Germinal center (tissue), 1 donor: ENCODE measurements at places on chromosomes 12 and 14.

DNA sequence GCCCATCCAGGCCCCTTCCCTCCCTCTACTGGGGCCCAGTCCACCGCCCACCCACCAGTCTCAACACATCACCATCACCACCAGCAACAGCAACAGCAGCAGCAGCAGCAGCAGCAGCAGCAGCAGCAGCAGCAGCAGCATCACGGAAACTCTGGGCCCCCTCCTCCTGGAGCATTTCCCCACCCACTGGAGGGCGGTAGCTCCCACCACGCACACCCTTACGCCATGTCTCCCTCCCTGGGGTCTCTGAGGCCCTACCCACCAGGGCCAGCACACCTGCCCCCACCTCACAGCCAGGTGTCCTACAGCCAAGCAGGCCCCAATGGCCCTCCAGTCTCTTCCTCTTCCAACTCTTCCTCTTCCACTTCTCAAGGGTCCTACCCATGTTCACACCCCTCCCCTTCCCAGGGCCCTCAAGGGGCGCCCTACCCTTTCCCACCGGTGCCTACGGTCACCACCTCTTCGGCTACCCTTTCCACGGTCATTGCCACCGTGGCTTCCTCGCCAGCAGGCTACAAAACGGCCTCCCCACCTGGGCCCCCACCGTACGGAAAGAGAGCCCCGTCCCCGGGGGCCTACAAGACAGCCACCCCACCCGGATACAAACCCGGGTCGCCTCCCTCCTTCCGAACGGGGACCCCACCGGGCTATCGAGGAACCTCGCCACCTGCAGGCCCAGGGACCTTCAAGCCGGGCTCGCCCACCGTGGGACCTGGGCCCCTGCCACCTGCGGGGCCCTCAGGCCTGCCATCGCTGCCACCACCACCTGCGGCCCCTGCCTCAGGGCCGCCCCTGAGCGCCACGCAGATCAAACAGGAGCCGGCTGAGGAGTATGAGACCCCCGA is 6.8 kb upstream of the RNU7-1 start:
- peak; percentile 58 for DNase-seq

- DNase-seq = peak; percentile 97
Observed at GRCh38 chr12:109154451-109155438, 38.4 kb downstream of the ACACB start.

GRCh38 chr12:114747012-114747858 is 63.3 kb upstream of the TBX3 start:
- no peak for DNase-seq

GRCh38 chr12:59404109-59404650 is 191.6 kb upstream of the SLC16A7 start:
- DNase-seq = no peak

GRCh38 chr14:90405101-90405500 is 8.3 kb downstream of the CALM1 start:
- no peak for DNase-seq

GRCh38 chr14:101673873-101674272 is 87.6 kb upstream of the PPP2R5C start:
- no peak for DNase-seq

DNA sequence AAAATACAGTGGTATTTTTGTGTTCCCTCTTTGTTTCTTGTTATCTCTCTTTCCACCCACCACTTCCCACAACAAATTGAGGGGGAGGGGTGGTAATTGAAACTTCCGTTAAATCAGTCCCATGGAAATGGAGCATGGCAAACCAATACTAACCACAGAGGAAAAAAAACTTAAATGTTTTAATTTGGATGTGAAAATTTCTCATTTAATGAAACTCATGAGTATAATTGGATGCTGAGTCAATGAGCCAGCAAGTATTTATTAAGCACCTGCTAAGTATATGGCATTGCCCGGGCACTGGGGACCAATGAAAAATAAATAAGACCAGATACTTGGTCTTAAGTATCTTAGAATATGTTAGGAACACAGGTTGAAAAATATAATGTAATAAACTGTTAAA is 147.5 kb downstream of the KCNH5 start:
- no peak for DNase-seq

GRCh38 chr12:48996794-48997718 is 2.1 kb downstream of the DDN start:
- peak; percentile 77 for DNase-seq

GRCh38 chr12:42612231-42612613 is 22.7 kb upstream of the PRICKLE1 start:
- DNase-seq = no peak

- DNase-seq = no peak
Observed at GRCh38 chr12:71242511-71242910, 84.7 kb upstream of the TSPAN8 start.

DNA sequence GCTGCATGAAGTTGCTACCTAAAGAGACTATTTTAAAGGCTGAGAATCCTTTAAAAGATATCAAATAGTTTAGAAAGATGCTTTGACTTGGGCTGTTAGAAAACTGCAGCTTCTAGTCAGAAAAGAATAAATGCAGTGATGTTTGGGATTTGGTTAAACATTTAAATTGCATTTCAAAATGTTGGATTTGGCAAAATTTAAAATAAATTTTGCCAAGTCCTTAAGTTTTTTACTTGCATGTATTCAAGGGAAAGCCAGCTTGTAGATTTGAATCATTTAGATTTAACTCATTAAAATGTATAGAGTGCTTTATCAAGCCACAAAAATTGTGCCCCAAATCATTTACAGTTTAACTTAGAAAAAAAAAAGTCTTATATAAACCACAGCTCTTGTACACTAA is 109.7 kb downstream of the ANKS1B start:
- no peak for DNase-seq

GRCh38 chr12:48050174-48050573 is 45.9 kb upstream of the COL2A1 start:
- DNase-seq = no peak

DNA sequence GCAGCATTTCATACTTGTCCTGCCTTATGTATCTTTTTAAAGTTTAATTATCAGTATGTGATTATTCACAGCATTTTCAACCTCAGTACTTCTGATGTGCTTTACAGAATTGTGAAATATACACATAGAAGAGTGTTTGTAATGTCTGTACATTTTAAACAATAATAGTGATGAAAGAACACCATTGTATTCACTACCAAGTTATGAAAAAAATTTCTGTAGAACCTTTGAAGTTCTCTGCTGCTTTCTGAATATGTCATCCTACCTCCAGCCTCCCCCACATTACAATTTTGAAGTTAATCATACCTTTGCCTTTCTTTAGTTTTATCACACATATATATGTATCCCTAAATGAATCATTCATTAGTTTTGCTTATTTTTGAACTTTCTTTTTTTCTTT is 24.8 kb downstream of the FRMD6 start:
- DNase-seq = no peak

GRCh38 chr14:73740618-73741326 is 26.6 kb upstream of the PNMA1 start:
- no peak for DNase-seq

DNA sequence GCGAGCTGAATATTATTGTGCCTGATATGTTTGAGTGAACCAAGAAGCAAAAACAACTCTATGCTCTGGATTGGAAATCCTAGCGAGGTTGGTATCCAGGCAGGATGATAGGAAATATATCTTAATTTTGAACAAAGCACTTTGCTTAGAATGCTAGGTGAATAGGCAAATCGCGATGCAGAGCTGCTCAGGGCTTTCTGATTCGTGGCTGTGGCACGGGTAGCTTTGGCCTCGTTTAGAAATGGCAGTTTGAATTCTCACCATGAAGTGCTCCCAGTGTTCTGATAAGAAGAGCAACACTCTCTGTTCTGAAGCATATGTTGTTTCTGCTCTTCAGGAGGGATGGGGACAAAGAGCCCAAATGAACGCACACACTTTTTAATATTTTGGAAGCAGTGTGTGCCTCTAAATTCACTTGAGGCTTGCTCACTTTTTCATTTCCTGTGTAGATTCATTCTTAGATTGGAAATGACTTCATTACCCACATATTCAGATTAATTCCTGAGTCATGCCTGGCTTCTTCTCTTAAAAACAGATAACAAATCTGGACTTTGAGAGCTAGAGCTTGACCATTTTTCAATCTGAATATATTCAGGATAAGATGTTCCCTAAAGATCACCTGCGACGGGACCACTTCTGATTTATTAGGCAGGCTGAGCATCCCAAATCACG is 200.9 kb downstream of the RPAP3 start:
- DNase-seq = no peak

- no peak for DNase-seq
Observed at GRCh38 chr12:56897844-56898361, 36.3 kb downstream of the SDR9C7 start.

DNA sequence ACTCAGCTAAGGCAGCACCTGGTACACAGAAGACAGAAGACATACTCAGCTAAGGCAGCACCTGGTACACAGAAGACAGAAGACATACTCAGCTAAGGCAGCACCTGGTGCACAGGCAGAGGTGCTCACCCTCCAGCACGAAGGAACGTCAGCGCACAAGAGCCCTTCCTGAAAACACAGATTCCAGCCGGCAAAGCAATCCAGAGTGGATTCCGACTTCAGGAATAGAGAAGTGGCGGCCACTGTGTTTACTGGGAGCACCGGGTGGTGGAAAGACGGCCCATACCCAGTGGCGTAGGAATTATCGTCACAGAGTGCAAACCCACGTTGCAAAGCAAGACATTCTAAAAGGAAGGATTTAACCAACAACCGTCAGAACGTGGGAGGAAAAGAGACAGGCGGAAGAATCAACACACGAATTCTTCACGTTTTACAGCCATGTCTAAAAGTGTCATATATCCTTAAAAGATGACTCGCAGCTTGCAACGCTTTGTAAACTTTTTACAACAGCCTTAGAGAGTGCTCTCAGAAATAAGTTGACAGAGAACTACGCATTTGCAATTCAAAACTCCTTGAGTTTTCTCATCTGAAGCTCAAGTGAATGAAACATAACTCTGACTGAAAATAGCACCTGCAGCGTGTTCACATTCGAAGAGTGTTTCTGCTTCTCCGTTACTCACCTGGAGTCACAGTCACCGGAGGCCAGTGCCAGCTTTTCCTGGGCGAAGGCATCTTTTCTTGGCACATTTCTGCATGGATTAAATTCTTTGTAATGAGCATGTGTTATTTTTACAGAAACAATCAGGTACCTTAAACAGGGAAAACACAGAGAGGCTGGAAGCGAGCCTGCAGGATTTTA is 55.8 kb upstream of the GALNT9 start:
- DNase-seq = no peak

DNA sequence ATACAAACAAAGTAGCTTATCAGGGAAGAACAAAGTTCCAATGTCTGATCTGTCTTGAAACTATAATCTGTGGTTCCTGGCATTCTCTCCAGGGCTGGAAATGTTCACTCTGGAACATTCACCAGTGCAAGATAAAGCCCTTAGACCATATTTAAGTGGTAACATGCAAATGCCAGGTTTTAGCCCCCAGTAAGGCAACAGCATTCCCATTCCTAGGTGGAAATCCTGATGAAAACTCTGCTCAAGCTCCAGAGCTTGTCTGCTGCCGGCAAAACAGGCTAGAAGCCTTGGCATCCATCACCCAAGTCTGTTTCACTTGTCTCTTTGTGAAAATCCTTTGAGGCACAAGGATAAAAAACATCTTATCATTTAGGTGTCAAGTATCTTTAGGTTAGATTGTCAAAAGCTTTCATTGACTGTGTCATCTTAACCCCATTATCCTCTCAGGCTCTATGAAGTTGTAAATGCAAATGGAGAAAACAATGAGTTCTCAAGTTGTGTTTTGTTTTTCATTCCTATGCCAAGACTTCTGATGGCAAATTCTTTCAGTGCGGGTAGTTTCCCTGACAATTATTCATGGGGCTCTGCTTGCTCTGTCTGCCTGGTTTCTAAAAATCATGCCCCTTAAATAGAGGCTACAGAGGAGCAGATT is 344.7 kb downstream of the NELL2 start:
- no peak for DNase-seq

GRCh38 chr14:54189748-54190354 is 207.0 kb upstream of the CDKN3 start:
- DNase-seq = no peak

- no peak for DNase-seq
Observed at GRCh38 chr14:85301506-85301905, 228.4 kb upstream of the FLRT2 start.

- no peak for DNase-seq
Observed at GRCh38 chr14:104816616-104816884, 15.6 kb downstream of the ZBTB42 start.

GRCh38 chr12:89259821-89260220 is 92.5 kb downstream of the DUSP6 start:
- no peak for DNase-seq

DNA sequence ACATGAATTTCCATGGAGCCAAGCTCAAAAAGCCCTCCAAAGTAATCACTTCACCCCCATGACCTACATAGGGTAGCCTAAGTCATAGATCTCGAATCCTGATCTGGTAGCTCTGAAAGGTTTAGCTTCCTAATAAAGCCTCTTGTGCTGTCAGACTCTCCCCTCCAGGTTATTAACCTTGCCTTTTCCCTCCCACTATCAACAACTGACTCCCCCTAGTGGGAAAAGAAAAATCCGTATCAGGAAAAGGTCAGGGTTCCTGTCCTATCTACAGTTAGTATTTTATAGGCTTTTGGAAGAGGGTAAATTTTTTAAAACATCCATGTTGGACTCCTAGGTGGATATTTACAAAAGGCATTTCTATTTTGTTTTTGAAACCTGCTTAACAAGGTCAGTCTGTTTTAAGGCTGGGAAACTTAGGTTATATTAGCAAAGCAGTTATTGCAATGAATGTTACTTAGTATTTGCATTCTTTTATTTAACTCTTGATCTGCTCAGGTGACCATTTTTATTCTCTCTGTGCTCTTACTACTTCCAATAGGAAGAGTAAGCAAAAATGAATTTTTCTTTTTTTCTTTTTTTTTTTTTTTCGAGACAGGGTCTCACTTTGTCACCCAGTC is 8.0 kb downstream of the YY1 start:
- no peak for DNase-seq

DNA sequence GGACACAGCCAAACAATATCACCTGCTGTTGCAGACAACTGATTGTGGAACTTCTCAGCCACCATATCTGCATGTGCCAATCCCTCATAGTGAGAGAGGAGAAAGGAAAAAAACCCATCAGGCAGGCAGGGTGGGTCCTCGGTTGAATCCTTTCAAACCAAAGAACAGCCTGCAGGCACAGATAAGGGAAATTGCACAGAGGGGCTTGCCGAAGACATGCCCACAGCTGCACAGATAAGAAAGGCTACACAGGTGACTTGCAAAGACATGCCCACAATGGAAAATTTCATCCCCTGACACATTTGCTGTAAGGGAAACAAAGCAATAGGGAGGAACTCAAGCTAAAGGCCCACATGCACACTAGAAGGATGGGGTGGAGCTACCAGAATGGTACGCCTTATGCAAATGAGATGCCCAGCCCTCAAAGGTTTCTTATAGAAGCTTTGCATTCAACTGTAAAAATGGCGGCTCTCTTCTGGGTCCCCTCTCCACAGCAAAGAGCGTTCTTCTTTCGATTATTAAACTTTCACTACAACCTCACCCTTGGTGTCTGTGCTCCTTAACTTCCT is 170.0 kb upstream of the TMPO start:
- DNase-seq = no peak

- DNase-seq = no peak
Observed at GRCh38 chr12:93005928-93006392, 76.9 kb upstream of the EEA1 start.
